ENCODE measurements at places on chromosomes 16 and 17.

DNA sequence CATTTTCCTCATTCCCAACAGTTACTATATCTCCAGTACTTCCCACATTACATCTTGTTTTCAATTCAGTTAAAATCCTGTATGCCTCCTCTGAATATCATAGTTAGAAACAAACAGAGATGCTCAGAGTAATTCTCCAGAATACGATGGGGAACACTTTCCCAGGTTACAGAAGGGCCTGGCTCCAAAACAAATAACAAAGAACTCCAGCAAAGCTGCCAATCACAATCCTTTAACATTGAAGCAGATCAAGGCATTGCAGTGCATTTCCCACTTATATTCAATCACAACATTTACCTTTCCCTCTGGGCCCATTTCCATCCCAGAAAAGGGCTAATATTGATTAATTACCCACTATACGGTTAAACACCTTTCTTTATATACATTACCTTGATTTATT, 29.4 kb upstream of the PMFBP1 start:
- DNase-seq: no peak

DNA sequence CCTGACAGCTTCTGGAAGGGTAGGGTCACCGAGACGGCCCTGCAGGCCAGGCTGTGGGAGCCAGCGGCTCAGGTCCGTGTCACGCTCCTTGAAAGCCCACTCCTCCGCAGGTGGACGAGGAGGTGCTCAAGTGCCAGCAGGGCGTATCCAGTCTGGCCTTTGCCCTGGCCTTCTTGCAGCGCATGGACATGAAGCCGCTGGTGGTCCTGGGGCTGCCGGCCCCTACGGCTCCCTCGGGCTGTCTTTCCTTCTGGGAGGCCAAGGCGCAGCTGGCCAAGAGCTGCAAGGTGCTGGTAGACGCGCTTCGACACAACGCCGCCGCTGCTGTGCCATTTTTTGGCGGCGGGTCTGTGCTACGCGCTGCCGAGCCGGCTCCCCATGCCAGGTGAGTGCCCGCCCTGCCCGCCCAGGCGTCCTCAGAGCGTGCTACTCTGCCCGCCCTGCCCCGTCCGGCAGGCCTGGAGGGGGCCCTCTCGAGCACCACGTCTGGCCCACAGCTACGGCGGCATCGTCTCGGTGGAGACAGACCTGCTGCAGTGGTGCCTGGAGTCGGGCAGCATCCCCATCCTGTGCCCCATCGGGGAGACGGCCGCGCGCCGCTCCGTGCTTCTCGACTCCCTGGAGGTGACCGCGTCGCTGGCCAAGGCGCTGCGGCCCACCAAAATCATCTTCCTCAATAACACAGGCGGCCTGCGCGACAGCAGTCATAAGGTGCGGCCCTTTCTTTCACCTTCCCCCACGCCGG, 1.3 kb downstream of the NAGS start:
- DNase-seq: peak; percentile 53

GRCh38 chr16:14113344-14113743, 42.2 kb downstream of the MRTFB start:
- no peak for DNase-seq

DNA sequence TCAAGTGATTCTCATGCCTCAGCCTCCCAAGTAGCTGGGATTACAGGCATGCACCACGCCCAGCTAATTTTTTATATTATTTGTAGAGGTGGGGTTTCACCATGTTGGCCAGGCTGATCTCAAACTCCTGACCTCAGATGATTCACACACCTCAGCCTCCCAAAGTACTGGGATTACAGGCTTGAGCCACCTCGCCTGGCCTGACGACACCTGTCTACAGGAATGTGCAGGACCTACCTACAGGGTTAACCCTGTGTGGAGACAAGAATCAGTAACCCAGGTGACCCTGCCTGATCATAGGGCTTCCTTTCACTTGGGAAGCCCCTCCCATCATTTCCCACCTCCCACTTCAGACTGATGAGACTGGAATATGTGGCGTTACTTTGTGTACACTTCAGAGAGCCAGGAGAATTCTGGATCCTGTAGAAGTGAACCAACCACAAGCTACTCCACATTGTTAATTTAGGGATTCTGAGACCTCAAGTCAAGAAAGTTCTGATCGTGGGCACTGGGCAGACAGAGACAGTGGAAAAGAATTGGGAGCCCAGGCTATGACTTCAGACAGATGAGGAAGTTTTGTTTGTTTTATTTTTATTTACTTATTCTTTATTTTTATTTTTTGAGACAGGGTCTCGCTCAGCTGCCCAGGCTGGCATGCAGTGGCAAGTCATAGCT, 5.7 kb upstream of the MILR1 start:
- peak; percentile 80 for DNase-seq

GRCh38 chr17:64574646-64575045, 67.9 kb downstream of the CEP95 start:
- no peak for DNase-seq

DNA sequence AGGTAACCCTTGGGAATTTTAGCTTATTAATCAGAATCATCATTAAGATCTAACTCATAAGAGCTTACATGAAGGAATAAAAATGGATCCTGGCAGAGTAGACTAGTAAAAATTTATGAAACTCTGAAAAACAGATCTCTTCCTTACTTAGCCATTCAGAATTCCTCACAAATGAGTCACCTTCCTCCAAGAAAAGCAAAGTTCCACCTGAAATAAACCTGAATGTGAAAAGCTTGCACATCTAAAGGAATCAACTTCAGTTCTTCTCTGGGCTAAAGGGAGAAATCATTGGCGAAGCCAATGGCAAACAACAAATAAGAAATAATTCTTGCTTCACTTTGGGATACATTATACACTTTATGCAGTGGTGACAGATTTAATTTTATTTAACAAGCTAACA, 22.7 kb downstream of the MYO1D start:
- no peak for DNase-seq

DNA sequence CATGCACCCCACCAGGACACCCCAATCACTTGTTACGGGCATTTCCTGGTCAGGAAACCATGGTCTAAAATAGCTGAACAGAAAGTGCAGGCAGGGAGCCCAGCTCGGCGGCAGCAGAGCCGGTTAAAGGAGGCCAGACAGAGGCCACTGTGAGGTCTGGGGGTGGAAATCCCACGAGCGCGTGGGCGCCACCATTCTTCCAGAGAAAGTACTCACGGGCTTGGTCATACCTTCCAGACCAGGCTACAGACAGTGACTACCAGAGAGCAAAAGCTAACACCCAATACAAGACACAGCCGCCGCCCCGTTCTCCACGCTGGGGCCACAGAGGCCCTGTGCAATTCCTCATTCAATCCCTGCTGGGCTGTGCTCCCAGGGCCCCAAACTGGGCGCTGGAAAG, 11.9 kb downstream of the CEP131 start:
- DNase-seq: no peak

DNA sequence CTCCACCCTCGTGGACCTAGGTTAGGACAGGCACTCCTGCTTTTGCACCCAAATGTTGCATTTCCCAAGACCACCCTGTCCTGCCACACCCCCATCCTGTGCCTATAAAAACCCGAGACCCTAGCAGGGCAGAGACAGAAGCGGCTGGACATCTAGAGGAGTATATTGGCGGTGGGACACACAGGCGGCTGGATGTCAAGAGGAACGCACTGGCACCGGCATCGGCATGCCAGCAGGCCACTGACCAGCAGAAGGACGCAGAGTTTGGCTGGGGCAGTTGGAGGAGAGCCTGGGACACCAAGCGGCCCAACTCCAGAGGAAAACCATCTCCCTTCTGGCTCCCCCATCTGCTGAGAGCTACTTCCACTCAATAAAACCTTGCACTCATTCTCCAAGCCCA, 14.7 kb upstream of the WFIKKN2 start:
- DNase-seq: no peak

DNA sequence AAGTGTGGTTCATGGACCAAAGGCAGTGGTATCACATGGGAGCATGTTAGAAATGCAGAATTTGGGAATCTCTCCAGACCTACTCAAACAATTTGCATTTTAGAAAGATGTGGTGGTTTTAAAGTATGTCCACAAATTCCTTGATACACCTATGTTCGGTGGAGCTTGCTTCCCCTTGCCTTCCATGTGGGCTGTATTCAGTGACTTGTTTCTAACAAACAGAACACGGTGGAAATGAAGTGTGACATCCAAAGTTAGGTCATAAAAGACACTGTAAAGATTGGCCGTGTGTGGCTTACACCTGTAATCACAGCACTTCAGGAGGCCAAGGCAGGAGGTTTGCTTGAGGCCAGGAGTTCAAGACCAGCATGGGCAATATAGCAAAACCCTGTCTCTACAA, 16.7 kb downstream of the COQ7 start:
- no peak for DNase-seq

GRCh38 chr17:44915862-44916780, 821 bp upstream of the GFAP start:
- peak; percentile 43 for DNase-seq

GRCh38 chr17:65092262-65092661, 35.7 kb upstream of the GNA13 start:
- DNase-seq: no peak

Measured in PC-9 (cell line).